RCC 7860 (cell line): ENCODE measurements at places on chromosomes 12 and 14.

DNA sequence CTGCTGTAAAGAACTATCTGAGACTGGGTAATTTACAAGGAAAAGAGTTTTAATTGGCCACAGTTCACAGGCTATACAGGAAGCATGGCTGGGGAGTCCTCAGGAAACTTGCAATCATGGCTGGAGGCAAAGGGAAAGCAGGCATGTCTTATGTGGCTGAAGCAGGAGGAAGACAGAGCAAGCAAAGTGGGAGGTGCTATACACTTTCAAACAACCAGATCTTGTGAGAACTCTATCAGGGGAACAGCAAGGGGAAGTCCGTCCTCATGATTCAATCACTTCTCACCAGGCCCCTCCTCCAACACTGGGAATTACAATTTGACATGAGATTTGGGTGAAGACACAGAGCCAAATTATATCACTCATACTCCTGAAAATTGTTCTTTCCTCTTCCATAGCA, 109.5 kb upstream of the PKP2 start:
- no peak for DNase-seq

- DNase-seq: no peak
These were observed 47.6 kb downstream of the TMEM30B start for GRCh38 chr14:61233436-61233956.

GRCh38 chr12:88472775-88473174, 107.5 kb downstream of the KITLG start:
- DNase-seq: peak; percentile 54

GRCh38 chr14:84003346-84003745, 1526.6 kb upstream of the FLRT2 start:
- DNase-seq: no peak

- no peak for DNase-seq
These were observed 247.6 kb downstream of the CHST11 start for GRCh38 chr12:104704224-104704779.

GRCh38 chr14:58918066-58918738, 270.3 kb upstream of the DAAM1 start:
- peak; percentile 57 for DNase-seq

- no peak for DNase-seq
These were observed 8.3 kb downstream of the ANKRD33 start for GRCh38 chr12:51896236-51896635.

DNA sequence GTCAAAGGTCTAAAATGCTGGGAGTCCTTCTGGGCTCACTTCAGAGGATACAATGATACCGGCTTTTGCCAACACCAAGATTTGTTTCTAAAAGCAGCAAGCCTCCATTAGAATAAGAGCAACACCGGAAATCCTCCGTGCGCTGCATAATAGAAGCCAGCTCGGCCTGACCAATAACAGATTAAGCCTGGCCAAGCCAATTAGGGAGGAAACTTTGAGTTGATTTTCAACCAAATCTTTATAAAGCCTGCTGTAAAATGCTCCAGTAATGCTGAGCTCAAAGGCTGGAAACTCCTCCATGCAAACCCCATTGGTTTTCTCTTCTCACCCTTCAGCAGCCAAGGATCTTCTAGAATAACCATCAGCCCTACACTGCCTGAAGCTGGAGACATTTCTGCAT, 150.1 kb downstream of the NTF3 start:
- no peak for DNase-seq

DNA sequence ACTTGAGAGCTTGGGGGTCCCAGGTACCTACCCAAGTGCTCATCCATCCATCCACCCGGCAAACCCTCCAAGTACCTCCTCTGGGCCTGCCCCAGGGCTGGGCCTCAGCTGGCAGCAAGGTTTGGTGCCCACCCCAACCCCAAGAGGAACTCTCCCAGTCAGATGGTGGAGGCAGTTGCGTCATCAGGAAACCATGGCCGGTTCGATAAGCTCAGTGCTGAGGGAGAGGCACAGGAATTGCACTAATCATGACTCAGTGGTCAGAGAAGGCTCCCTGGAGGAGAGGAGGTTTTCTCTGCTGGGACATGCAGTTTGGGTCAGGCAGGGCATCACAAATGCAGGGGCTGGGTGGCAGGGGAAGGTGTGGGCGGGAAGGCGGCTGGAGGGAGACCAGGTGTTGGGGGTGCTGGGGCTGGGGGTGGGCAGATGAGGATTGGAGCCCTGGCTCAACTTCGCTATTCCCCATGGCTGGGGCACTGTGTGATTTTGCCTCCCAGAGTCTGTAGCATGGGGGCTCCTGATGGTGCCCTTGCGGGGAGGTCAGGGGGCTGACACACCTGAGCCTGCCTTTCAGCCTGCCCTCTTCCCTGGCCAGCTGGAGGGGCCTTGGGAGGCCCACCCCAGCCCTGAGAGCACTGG, 32.2 kb downstream of the SH2B3 start:
- DNase-seq: peak; percentile 76

- no peak for DNase-seq
These were observed 47.7 kb downstream of the NOC4L start for GRCh38 chr12:132191715-132192553.

DNA sequence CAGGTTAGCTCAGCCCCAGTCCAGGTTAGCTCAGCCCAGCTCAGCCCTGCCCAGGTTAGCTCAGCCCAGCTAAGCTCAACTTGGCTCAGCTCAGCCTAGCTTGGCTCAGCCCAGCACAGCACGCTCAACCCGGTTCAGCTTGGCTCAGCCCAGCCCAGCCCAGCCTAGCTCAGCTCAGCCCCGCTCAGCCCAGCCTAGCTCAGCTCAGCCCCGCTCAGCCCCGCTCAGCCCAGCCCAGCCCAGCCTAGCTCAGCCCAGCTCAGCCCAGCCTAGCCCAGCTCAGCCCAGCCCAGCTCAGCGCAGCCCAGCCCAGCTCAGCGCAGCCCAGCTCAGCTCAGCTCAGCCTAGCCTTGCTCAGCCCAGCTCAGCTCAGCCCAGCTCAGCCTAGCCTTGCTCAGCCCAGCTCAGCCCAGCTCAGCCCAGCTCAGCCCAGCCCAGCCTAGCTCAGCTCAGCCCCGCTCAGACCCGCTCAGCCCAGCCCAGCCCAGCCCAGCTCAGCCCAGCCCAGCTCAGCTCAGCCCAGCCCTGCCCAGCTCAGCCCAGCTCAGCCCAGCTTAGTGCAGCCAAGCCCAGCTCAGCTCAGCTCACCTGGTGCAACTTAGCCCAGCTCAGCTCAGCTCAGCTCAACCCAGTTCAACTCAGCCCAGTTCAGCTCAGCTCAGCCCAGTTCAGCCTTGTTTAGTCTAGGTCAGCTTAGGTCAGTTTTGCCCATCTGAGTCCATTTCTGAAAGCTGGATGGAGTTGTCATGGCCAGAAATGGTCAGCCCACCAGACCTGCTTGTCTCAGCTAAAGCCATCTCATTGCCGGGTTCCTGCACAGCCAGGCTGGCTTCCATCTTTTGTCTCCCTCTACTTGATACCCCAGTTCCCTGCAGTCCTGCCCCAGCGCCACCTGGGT, 333.6 kb downstream of the TMEM121 start:
- DNase-seq: no peak

DNA sequence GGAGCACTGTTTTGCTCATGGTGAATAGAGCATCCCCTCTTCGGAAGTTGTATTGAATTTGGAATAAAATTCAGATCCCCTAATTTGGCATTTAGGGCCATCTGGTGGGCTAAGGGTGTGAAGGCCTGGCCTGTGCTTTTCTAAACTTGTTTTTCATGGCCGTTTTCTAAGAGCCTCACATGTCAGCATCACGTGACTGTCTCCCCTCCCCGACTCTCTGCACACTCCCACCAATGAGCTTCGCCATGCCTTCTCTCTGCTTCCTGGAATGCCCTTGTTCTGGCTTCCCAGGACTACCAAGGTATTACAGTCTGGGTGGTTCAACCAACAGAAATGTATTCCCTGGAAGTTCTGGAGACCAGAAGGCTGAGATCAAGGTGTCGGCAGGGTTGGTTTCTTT, 85.3 kb downstream of the PRIMA1 start:
- no peak for DNase-seq

- no peak for DNase-seq
These were observed 155.0 kb downstream of the MDGA2 start for GRCh38 chr14:47520382-47520781.

GRCh38 chr14:61254808-61255526, 26.2 kb downstream of the TMEM30B start:
- DNase-seq: no peak

- no peak for DNase-seq
These were observed 73.0 kb downstream of the KITLG start for GRCh38 chr12:88507270-88507669.

- no peak for DNase-seq
These were observed 3.5 kb downstream of the TGFB3 start for GRCh38 chr14:75978249-75978731.

GRCh38 chr12:86719381-86719780, 463.2 kb upstream of the MGAT4C start:
- peak; percentile 22 for DNase-seq

DNA sequence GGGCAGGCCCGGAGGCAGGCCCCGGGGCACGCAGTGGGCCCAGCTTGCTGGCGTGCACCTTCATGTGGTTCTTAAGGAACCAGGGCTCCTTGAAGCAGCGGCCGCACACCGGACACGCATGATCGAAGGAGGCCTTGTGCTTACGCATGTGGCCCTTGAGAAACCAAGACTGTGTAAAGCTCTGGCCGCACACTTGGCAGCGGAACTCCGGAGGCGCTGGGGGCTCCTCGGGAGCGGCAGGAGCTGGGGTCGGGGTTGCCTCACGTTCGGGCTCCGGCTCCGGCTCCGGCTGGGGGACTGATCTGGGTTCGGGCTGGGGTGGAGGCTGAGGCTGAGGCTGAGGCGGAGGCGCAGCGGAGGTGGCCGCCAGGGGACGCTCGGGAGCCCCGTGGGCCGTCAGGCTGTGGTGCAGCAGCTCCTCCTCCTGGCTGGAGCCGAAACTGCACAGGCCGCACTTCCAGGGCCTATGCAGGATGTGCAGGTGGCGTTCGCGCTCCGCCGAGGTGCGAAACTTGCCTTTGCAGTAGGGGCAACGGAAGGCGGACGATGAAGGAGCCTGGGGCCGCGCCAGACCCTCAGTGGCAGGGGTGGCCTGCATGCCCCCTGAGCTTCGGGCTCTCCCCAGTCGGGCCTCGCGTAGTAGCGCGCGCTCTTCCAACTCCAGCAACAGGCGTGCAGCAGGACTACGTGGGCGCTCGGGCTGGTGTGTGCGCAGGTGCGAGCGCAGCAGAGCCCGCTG, 6.0 kb downstream of the ZNF219 start:
- peak; percentile 20 for DNase-seq

GRCh38 chr12:88579601-88580050, 645 bp downstream of the KITLG start:
- no peak for DNase-seq

DNA sequence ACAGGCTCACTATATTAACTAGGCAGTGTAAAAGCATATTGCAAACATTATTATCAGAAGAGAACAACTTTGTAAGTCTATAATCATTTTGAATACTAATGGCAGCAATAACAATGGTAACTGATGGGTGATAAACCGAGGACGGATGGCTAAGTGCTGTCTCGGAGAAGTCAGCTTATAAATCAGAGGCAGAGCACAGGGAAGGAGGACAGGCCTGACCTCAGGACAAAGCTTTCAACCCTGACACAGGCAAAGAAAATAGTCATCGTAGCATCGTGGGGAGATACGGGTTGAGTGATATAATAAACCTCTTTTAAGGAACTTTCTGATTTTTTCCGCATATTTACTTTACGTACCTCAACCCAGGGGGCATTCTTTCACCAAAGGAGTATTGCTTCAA, 48.4 kb downstream of the FLRT2 start:
- DNase-seq: no peak

- DNase-seq: no peak
These were observed 2.0 kb upstream of the SDS start for GRCh38 chr12:113405694-113406093.

- no peak for DNase-seq
These were observed 122.9 kb downstream of the TSPAN9 start for GRCh38 chr12:3200032-3200617.

- no peak for DNase-seq
These were observed 77.1 kb downstream of the MGST1 start for GRCh38 chr12:16424531-16424930.

GRCh38 chr14:76329154-76329928, 46.6 kb upstream of the ESRRB start:
- no peak for DNase-seq

DNA sequence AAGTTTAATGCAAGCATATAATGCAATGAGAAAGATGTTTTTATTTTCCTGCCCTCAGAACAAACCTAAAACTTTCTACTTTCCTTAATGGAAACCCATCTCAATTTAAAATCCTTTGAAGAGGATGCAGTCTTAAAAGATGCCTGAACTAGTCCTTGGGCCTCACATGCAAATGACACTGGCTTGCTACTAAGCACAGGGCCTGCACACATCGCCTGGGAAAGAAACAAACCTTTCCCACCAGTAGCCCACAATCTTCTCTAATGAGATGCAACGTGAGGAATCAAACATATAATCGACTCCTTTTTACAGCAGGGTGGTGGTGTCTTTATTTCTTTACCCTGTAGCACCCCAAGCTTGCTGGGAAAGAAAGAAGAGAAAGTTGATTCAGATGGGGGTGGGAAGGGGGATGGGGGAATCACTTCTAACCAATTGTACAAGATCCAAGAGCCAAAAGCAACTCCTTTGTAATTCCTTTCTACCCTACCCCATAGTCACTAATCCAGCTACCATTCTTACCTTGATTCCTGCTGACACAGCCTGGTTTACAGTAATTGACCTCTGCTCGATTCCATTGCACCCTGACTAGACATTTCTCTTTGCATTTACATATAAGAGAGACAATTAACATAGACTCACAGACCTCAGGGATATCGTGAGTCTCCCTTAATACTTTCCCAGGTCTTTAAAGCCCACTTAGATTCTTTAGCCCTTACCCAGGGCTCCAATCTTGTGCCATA, 69.5 kb upstream of the FERMT2 start:
- DNase-seq: no peak

DNA sequence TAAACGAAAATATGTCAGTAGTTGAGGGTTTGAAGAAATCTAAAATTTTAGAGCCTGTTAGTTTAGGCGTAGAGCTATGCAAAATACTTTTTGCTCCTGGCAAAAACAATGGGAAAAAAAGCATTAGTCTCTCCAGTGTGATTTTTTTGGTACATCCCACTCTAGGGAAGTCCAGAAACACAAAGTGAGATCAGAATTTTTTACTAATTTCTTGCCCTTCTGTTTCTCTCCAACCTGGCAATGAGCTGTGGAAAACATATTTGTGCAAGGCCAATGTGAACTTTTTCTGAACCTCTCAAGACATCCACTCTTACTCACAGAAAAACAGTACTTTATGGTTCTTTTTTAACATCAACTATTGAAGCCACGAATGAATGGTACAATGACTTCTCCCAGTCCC, 56.9 kb upstream of the DCN start:
- DNase-seq: no peak

DNA sequence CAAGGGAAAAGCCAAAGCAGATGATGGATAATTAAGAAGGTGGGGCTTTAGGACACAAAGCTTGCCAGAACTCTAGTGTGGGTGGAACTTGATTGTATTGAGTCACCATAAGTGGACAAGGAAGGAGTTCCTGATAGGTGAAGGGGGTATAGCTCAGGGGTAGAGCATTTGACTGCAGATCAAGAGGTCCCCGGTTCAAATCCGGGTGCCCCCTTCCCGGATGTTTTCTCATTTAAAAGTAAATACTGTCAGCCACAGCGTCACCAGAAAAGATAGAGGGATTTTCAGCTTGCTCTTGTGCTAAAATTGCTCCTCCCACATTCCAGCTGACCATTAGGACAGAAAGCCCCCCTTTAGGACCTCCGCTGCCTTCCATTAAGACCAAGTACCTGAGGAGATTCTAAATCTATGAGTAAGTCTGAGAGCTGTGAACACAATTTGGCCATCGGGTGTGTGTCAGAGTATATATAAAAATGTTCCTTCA, 36.6 kb downstream of the DCAF4 start:
- peak; percentile 77 for DNase-seq
